ENCODE measurements at places on chromosomes 11 and 22.

- no peak for DNase-seq
Measured at GRCh38 chr22:29883775-29884097, 762 bp downstream of the MTMR3 start.

DNA sequence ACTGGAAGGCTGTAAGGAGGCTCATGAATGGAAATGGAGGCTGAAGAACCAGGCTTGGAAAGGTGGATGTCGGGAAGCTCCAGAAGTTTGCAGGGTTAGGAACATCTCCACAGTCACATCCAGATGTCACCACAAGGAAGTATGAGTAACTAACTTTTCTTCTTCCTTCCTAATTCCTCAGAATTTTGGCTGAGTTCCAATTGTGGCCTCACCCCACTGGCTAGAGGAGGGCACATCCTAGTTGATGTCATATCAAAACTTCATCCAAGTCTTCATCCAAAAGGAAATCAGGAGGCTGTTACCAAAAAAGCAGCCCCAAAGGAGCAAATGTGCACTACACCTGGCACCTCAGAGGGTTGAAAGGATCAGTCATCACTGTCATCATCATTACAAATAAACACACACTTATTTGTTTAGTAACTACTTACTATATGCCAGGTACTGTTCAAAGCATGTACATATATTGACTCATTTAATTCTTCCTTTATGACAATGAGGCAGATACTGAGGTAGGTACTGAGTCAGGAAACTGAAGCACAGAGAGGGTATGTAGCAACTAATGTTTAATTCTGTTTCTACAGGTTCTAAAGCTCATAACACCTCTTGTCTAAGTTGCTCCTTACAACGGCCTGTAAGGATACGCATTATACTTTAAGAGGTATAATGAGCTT lies 7.3 kb upstream of the PTPN5 start:
- peak; percentile 16 for DNase-seq

DNA sequence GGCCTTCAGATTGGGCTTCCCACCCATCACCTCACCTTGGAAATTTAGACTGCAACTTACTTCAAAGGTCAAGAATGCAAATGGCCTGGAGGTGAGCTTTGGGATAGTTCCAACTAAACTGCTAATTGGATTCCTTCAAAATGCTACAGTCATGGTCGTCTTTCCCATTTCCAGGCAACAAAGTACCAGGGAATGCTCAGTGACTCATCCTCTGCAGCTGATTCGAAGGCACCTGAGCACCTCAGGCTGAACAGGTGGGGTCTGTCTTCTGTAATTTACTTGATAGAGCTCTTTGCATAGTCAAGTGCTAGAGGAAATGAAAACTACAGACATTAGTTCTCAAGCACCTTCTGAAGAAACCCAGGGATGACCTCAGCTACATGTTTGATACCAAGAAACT lies 20.5 kb upstream of the FSHB start:
- DNase-seq, result no peak

- DNase-seq, result peak; percentile 27
Measured at GRCh38 chr22:40855979-40856512, 393 bp downstream of the ST13 start.

GRCh38 chr11:132445859-132446291 lies 1075.5 kb downstream of the NTM start:
- peak; percentile 35 for DNase-seq

Measured in urothelium cell line (cell line).